ENCODE measurements at places on chromosomes 1 and 21.

DNA sequence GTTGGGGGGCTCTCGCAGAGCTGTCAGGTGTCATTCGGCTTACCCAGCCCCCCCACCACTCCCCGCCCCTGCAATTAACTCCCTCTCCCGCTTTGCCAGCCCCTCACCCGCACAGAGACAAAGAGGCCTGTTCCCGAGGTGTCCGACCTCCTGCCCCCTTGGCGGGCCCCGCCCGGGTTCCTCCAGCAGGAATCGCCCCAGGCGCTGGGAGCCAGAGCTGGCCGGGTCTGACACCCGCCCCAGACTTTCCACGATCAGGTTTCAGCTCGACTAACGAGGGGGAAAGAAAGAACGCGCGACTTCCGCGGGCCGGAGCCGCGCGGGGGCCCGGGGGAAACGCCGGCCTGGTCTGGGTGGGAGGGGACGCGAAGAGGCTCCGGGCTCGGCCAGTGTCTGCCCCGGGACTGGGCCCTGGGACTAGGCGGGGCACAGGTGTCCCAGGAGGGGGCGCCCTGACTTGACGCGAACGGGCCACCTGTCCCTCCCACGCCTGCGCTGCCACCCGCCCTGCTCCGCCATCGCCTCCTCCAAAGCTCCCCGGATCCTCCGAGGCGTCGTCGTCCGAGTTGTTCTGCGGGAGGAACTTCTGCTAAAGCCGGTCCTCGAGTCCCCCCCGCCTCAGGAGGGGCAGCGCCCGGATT, 36.4 kb upstream of the HHAT start:
- no peak for DNase-seq

- no peak for DNase-seq
These were observed 776 bp upstream of the TNFRSF9 start for GRCh38 chr1:7941437-7941793.

DNA sequence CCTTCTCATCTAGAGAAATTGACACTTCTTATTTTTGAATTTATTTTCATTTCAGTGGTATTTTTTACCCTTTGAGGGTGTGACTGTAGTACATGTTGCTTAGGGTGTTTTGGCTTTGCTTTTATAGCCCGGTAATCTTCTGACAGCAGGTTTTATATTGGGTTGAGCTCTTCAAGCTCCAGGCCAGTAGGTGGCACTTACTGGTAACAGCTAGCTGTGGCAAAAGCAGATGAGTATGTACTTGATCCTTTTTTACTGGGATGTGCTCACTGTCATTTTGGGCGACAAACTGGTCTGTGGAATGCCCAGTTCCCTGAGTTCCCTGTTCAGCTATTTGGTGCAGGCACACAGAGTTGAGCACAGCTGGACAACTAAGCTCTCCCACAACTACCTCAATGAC, 916.2 kb upstream of the B3GALT2 start:
- DNase-seq = no peak

DNA sequence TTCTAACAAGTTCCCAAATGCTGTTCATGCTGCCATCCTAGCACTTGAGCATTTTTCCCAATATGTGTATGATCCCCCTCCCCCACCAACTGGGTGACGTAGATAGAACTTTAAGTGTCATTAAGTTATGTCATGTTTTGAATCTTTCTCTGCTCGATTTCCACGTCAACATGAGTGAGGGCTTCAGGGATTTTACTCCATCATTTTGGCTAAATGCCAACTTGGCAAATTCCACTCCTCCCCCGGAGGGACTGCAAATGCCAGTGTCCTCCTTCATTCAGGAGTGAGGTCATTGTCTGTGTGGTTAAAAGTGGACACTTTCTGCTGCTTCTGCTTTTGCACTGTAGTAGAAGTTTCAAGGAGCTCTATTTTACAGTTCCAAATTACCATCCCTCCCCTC, 201.7 kb downstream of the FGGY start:
- no peak for DNase-seq

GRCh38 chr1:199909137-199909536, 118.4 kb upstream of the NR5A2 start:
- DNase-seq = no peak

DNA sequence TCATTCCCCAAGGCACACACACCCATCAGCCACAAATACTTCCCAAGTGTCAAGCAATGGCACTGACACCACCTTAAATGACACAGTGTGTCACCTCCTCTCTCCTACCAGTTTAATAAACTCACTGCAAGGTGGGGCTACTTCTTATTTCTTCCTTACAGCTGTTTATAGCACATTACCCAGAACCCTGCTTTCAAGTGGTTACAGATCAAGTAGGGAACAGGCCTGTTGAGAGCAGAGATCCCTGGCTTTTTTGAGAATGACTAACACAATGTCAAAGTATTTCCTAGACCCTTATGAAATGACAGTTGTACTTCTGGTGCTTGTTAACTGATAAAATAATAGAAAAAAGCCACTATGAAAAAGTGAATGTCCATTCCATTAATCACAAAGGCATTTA, 19.8 kb downstream of the ZBTB17 start:
- no peak for DNase-seq

DNA sequence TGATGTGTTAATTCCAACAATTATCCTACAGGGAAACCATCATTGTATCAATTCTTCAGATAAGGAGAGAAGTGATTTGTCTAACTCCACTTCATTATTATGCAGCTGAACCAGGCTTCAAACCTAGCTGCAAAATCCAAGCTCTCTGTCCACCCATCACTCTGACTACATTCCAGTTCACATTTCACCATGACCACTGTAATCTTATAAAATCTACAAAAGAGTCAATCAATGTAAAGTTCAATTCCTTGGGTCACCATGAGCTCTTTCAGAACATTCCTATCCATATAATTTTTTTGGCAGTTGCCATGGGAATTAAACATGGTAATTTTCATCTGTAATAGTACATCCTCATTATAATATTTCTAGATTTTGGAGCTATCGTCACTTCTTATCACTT, 100.9 kb downstream of the PLPPR5 start:
- no peak for DNase-seq
